Kidney capillary endothelial cell (primary cell): ENCODE measurements at places on chromosomes 16 and 17.

GRCh38 chr17:62981933-62982332 is 15.9 kb downstream of the TANC2 start:
- DNase-seq = peak; percentile 21

GRCh38 chr17:68777243-68777855 is 176.2 kb upstream of the FAM20A start:
- DNase-seq = peak; percentile 82

- DNase-seq = no peak
Observed at GRCh38 chr17:38507436-38507835, 79.2 kb downstream of the ARHGAP23 start.

DNA sequence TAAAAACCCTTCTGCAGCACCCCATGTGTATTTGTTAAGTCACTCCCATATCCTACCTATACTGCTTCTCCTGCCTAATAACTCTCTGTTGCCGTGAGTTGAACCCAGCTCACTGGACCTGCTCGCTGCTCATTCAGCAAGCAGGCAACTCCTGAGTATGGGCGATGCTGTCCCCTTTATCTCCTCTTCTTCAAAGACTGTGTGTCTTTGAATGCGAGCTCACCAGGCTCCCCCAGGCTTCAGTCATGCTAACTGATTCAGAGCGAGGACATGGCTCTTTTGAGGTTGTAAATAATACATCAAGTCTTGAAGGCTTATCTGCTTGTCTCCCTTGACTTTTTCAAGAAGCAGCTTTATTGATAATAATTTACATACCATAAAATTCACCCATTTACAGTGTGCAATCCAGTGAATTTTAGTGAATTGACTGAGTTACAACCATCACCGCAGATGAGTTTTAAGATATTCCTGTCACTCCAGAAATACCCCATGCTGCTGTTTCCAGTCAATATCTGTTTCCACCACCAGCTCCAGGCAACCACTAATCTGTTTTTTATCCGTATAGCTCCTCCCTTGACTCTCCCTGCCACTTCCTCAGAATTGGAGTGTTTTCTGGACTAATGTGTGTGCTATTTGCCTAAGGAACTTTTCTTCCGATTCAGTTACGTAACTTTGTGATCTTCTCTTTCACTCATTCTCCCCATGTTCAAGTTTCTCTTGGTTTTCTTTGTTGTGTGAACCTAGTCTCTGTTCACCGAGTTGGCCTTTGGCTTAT is 132.2 kb downstream of the SPECC1 start:
- DNase-seq = no peak

DNA sequence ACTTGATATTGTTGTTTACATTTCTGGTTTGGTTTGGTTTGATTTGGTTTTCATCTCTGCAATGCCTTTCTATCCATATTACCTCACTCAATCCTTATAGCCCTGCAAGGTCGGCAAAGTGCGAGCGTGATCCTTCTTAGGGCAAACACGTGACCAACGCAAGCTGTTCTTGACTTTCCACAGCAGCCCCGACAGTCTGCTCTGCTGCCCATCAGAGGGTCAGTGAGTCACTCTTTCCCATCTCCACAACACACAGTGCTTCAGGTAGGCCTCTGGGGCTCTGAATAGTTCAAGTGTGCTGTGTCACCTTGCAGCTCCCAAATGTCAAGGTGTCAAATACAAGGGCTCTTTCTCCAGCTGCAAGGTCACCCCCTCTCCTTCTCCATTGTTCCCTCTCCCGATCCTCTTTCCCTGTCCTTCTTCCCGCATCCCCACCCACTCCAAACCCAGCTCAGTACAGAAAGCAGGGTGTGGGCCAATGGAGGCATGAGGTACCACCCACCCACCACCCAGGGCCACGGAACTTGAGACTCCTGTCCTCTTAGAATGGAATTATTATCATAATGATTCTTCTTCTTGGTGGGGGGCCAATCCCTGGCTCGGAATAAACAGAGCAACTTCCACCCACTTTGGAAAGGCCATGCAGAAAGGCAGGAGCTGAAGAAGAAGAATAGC is 139.7 kb downstream of the SLC39A11 start:
- no peak for DNase-seq

DNA sequence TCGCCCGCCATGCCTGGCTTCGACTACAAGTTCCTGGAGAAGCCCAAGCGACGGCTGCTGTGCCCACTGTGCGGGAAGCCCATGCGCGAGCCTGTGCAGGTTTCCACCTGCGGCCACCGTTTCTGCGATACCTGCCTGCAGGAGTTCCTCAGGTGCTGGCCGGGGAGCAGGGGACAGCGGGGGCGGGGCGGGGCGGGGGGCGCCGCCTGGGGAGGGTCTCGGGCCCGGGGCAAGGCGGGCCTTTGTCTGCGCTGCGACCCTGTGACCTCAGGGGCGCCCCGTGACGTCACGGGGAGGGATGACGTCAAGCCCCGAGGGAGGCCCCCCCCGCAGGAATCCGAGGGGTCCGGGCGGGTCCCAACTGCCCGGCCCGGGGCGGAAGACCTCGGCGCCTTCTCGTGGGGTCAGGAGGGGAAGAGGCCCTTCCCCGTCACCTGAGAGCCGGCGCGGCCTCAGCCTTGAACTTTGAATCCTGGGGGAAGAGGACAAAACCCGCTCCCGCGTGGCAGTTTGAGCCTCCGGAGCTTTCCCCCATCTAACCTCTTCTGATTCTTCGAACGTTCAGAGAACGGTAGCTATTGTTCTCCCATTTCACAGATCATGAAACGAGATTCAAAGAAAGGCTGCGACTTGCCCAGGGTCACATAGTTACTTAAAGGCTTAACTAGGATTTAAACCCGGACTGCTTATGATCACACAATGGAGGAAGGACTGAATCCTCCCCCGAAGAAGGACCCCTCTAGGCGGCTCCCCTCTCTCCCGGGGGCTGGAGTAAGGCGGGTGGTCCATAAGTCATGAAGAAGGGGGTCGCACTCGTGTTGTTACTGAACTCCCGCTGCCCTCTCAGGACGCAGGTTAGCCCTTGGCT is 527 bp downstream of the TRAF4 start:
- peak; percentile 62 for DNase-seq

- DNase-seq = no peak
Observed at GRCh38 chr16:11533588-11533987, 53.1 kb downstream of the LITAF start.

DNA sequence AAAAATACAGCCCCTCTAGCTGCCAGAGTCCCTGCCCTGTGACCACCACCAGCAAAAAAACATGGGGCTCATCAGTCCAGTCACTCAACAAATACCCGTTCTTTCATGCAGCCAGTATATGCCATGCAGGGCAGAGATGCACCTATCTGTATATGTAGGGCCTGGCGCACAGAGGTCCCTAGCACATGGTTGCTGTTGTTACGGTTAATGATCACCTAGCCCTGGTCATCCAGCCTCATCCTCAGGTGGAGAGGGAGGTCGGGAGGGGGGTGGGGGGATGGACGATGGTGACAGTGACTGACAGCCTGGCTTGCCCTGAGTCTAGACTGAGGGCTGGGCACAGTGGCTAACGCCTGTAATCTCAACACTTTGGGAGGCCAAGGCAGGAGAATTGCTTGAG is 1.5 kb downstream of the SDR42E2 start:
- DNase-seq = no peak

DNA sequence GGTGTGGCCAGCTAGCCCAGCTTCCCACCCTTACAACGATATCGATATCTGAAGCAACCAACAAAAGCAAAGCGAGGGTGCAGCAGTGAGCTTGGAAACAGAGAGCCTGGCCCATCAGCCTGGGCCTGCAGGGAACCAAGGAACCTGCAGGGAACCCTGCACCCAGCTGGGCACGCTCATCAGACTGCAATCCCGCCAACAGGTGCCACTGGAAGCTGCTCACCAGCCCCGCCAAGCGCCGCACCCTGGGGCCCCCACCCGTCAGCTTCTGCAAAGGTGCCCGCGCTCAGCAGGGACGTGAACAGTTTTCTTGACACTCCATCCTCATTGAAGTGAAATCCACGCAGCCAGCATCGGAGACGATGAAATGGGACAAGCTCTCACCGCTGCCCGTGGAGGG is 250.7 kb downstream of the RBFOX3 start:
- DNase-seq = no peak

- DNase-seq = no peak
Observed at GRCh38 chr16:73202161-73202729, 154.3 kb upstream of the ZFHX3 start.

- no peak for DNase-seq
Observed at GRCh38 chr17:37274461-37274860, 101.3 kb upstream of the C17orf78 start.

- DNase-seq = no peak
Observed at GRCh38 chr16:67930678-67931211, 917 bp downstream of the CTRL start.

DNA sequence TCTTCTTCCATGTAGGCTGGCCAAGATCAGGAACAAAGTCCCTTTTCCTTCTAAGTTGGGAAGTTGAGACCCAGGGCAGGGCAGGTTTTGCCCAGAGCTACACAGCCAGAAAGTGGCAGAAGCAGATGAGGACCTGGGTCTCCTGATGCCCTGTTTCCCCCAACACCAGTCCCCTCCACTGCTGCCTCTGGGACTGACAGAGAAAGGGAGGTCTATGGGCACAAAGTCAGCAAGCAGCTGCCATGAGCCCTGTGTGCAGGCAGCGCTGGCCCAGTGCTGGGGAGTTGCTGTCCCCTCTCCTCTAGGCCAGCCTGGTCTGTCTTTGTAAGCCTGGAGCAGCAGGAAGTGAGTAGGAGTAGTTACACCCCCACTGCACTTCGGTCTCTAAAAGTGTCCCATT is 46.9 kb upstream of the NKD1 start:
- no peak for DNase-seq

DNA sequence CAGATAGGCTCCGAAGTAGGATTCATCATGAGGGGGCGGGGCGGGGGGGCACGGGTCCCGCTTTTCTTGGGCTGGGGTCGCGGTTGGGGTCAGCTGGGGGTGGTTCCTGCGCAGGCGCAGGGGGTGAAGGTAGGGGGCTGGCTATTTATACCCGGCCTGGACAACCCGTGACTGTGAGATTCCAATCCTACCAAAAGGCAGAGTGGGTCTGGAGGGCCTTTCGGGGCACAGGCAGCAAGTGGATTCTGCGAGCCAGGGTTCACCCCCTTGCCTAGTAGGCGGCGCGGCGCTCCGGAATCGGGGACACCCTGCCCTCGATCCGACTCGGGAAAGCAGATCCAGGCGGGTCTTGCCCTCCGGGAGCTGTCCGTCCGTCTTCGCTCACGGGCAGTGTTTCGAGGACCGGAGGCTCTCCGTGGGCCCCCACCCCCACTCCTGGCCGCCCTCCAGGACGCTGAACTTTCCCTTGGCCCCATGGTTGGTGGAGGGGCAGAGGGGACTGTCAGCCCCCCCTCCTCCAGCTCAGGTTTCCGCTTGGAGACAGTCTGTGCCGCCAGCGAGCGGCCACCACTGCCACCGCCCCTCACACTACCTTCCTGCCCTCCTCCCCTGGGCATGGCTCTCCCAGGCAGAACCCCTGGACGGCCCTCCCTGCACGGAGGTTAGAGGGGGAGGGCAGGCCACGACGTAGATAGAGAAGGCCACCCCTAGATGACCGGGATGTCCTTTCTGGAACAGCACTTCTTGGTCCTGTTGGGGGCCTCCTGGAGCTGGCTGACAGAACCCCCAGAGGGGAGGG is 634 bp downstream of the SLC2A4 start:
- DNase-seq = no peak

GRCh38 chr16:89537549-89537925 is 22.9 kb upstream of the RPL13 start:
- DNase-seq = no peak

DNA sequence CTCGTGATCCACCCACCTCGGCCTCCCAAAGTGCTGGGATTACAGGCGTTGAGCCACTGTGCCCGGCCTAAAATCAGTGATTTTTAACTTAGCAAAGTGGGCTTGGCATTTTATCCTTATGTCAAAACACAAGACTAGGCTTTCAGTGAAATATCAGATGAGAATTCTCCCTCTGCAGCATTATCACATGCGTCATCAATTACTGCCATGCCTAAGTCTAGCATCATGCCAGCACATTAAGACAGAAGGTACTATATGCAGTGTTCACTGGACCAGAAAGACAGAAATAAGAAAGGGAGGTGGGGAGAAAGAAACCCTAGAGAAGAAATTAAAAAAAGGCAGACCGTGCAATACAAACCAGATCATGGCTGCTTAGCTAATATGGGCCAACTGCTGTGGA is 29.8 kb downstream of the GPATCH8 start:
- no peak for DNase-seq

GRCh38 chr17:79702034-79702433 is 28.7 kb upstream of the ENPP7 start:
- no peak for DNase-seq

DNA sequence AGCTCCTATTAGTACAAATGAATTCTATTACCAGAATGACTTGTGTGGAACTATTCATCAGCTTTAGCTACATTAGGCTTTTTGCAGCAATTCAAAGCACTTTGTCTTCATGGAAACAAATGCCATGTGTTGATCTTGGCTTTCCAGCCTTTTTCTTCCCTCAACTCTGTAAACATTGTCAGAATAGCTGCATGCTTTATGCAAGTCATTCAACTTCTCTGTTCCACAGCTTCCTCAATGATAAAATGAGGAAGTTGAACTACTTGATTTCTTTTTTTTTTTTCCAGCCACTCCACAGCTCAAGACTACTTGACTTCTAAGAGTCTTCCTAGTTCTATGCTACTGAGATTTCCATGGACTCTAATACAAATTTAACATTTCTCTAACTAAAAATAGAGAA is 41.1 kb downstream of the KIAA0753 start:
- DNase-seq = no peak

DNA sequence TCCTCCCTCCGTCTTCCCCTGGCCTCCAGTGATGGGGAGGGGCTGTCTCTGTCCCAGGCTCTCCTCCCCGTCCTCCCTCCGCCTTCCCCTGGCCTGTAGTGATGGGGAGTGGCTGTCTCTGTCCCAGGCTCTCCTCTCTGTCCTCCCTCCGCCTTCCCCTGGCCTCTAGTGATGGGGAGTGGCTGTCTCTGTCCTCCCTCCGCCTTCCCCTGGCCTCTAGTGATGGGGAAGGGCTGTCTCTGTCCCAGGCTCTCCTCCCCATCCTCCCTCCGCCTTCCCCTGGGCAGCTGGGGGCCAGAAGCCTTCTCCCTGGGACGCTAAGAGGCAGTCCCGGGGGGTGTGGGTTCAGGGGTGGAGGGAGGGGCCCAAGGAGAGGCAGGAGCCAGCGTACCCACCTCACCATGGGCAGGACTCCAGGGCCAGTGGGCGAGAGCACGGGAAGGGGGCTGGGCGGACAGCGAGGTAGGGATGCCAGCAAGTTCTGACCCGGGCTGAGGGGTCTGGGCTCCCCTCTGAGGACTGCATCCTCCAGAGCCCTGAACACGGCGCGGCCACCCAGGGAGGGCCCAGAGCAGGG is 14.8 kb downstream of the UTS2R start:
- DNase-seq = no peak

DNA sequence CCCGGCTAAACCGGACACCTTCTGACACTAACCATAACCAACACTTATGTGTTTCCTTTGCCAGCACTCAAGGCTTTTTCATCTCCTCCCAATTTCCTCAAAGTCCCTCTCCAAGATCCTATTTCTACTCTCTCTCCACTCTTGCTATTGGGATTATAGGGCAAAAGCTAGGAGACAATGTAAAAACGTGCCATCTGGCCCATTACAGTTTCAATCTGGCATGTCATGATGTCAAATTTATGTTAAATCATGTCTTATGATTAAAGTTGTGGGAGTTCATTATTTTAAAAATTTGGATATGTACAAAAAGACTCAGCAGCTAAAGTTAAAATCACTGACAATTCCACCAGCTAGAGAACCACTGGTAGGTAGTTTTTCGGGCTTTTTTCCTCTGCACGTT is 77.3 kb downstream of the ZFHX3 start:
- DNase-seq = no peak
